ENCODE measurements at places on chromosomes 3 and 15.

- no peak for DNase-seq
These were observed 151.7 kb upstream of the IQSEC1 start for GRCh38 chr3:13224967-13225366.

GRCh38 chr3:158333736-158334135 lies 223.8 kb downstream of the RSRC1 start:
- no peak for DNase-seq

- no peak for DNase-seq
These were observed 59.5 kb upstream of the TMEM115 start for GRCh38 chr3:50418850-50419249.

DNA sequence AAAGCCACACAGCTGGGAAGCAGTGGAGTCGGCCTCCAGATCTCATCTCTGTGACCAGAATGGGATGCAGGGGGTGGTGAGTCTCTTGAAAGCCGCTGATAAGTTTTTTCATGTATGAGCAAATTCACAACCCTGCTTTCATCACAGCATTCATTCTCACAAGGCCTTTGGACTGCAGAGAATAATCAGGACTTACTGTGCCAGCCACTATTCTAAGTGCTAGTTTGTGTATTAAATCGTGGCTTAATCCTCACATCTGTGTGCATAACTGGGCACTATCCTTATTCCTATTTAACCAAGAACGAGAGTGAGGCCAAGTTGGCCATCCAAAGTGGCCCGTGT lies 64.2 kb upstream of the POLG start:
- no peak for DNase-seq

DNA sequence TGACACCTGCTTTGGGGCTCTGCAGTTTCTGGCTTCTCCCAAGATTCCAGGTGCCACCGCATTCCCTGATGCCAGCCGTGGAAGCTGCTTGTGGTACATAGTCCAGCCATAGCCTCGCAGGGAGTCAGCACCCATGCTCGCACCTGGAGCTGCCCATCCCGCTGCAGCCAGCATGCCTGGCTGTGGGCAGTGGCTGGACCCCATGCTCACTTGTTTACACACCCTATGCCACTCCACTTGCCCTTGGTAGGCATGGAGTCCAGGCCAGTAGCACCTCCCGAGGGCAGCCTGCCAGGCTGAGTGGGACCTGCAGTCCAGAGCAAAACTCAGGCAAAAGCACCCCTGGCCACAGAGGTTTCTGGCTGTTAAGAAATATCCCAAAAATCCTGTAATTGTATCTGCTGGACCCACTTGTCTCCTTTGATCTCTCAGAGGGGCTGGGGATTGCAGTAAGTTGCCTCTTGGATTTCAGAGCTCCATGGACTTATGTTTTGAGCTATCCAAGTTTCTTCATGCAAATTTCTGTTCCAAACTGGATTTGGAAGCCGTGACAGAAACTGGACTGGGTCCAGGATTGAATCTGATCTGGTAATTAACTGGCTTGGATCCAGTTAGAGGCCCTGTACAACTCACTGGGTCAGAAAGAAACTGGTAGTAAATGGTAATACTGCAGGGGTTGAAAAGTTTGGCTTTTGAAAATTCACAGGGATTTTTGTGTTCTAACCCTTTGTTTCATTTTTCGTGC lies 149.3 kb downstream of the FMN1 start:
- DNase-seq: no peak

DNA sequence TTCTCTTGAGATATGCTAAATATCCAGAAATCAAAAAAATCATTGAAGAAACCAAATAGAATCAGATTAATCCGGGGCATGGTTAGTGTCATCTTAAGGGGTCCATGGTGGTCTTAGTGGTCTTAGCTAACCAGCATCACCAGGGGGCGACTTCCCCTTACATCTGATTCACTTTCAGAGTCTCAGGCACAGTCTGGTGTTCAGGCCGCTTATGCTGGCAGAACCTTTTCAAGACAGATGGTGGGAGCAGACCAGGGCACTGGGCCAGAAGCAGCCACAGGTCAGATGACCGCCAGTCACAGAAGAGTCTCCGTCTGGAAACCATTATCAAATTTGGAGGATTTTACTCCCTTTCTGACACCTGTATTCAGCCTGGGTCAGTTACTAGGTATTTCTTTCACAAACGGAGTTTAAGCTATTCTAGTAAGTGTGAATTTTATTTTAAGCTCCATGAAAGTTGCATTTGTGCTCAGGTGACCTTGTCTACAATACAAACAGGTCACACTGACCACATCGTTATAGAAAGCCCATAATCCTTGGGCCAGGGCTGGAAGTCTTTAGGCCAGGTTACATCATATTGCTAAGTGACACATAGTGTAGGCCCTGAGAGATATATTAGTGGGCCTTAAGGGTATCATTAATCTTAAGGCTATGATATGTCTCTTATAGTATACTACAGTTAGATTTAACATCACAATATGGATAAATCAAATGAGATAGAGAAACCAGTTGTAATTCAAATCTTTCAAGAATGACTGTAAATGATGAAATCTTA lies 365.5 kb downstream of the GBE1 start:
- peak; percentile 13 for DNase-seq

DNA sequence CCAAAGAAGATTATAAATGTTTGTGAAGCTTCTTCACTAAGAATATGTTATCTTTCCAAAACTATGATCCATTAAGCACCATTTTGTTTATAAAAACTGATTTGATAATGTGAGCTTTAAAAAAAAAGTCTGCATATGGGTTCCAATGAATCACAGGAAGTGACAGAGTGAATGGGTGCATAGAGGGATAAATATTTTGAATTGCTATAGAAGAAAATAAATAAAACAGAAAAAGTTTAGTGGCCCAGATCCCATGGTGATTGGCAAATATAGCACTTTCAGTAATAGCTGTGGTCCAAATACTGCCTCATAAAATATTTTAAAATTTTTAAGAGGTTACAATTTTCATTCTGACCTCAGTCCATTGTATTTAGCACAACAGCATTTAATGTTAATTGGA lies 19.2 kb downstream of the CPA3 start:
- no peak for DNase-seq

DNA sequence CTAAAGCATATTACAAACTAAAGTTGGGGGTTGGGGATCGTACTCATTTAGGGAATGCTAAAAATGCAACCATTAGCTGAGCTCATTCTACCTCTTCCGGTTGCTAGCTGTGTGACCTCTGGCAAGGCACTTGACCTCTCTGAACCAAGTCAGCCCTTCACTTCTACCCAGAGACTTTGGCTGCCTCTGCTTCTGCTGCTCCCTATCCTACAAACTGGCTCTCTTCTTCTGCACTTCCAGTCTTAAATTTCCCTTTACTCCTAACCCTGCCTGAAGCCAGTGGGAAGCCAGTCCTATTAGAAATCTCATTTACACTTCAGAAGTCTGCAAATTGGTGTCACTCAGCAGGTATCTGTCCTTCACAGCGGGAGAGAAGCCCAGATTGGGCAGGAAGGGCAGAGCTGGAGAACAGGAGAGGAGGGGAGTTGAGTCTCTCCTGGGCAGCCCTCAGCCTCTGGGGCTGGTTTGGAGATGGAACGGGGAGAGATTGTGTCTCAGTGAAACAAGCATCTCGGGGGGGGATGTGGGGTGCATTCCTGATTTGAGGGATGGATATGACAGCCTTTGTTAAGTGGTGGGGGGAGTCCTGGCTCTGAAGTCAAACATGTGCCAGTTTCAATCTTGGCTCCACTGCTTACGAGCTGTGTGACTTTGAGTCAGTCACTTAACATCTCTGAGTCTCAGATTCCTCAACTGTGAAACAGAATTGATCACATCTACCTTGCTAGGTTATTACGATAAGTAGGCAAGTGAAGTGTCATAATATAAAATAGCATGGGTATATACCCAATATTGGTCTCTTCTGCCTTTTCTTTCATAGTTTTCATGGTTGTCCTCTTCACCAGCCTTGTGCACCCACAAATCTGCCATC lies 7.8 kb upstream of the AEN start:
- DNase-seq: no peak

GRCh38 chr3:193372783-193373182 lies 5.8 kb downstream of the ATP13A5 start:
- no peak for DNase-seq

DNA sequence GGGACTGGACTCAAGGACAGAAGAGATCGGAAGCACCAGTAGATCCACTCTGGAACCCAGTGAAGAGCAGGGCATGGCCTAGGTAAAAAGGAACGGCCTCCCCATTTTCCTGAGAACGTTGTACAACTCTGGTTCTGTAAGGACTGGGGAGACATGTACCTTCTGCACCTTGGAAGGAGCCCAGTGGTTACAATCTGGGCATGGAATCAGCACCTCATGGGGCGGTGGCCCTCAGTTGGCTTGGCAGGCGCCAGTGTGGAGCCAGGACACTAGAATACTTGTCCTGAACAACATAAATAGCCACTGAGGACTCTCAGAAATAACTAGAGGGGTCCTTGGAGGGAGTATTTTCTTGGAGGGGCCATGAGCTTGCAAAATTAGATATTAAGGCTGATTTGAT lies 25.6 kb downstream of the EAF1 start:
- no peak for DNase-seq

GRCh38 chr3:153652076-153652475 lies 469.1 kb upstream of the ARHGEF26 start:
- no peak for DNase-seq

DNA sequence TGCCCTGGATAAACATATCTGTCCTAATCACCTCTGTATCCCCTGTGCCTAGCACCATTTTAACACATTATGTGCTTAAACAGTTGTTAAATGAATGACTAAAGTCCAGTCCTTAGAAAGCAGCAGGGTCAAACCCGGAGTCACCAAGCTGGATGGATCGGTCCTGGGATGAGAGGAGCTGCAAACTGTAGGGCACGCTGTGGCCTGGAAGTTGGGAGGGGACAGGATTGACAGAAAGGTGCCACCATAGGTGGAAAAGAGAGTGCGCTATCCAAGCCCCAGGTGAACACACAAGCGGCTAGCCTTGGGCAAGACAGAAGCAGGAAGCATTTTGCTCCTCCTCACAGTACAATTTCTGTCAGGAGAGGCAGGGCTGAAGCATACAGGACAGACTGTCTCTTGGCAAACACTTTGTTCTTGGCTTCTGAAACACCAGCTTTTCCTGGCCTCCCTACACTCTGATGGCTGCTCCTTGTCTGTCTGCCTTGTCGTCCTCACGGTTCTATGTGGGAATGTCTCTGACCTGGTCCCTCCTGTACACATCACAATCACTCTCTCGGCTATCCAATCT lies 48.4 kb upstream of the KY start:
- DNase-seq: no peak

Measured in HEK293T (cell line).